ENCODE measurements at places on chromosomes 12 and 14.

GRCh38 chr14:90398841-90399540 lies 2.2 kb downstream of the CALM1 start:
- DNase-seq, result peak; percentile 56

DNA sequence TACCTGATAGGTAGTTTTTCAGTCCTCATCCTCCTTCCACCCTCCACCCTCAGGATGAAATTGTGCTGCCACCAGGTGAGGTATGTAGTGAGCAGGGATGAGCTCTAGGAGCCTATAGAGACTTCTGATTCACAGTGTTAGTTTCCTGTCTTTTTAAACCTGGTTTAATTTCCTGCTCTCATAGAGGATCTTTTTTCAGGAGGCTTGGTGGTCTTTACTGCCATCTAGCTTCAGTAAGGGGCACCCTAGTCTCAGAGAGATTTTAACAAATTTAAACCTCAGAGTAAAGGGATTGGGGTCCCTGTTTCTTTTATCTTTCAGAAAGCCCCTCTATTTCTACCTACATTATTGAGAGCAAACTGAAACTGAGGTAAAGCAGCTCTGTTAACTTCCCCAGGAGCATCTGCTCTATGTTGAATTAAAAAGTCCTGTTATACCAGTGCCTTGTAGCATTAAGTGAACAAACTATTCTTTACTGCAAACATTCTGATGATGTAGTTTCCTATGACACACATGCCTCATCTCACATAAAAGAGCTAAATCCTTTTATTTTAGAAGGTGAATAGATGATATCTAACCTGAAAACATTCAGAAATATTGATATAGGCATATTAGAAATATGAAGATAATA lies 172.2 kb upstream of the DDHD1 start:
- no peak for DNase-seq

DNA sequence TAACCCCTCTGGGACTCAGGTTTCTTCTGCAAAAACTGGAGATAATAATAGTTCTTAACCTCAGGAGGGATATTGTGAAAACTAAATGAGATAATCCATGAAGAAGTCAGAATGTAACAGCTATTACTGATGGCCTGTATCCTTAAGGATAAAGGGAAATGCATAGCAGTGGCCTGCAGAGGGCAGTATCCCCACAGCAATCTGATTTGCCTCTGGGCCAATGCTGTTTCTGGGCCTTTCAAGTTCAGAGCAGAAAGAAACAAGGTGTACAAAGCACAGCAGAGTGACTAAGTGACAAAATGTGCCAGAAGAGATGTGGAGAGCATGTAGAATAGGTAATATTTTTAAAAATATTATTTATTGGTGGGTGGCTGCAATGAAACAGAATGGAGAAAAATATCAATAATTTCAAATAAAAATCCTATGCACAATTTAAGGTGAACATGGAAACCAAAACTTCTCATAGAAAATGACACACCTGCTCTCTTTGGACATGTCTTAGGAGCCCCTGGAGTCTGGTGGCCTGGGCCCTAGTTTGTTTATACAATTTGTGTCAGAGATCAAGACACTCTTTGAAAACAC lies 90.3 kb downstream of the C12orf75 start:
- DNase-seq, result peak; percentile 75

- DNase-seq, result no peak
Observed at GRCh38 chr12:45532113-45532512, 197.4 kb upstream of the ARID2 start.

DNA sequence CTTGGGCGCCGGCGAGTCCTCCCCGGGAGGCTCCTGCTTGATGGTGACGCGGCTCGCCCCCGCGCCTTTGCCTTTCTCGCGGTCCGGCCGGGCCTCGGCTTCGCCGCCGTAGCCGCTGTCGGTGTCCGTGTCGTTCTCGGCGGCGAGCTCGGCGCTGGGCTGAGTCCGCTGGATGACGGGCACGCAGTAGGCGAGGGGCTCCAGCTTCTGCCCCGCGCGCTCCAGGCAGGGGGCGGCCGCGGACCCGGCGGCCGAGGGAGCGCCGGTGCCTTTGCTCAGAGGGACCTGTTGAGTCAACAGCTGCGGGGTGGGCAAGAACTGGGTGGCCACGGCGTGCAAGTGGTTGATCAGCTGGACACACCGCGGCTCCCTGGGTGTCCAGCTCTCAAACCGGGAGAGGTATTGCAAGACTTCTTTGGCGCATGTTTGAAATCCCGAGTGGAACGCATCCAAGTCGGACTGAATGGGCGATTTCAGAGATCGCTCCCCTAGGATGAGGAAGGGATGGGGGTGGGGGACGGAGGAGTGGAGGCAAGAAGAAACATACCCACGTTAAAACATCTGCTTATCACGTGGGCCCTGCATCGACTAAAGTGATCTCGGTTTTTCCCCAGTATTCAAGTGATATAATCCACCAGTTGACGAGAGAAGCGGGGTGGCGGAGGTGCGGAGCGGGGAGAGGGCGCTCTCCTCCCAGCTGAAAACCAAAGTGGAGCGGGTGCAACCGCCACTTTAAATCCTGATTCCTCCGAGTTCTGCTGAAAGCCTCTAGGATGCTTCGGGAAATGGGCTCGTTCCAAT lies 2.0 kb downstream of the BHLHE41 start:
- peak; percentile 18 for DNase-seq

DNA sequence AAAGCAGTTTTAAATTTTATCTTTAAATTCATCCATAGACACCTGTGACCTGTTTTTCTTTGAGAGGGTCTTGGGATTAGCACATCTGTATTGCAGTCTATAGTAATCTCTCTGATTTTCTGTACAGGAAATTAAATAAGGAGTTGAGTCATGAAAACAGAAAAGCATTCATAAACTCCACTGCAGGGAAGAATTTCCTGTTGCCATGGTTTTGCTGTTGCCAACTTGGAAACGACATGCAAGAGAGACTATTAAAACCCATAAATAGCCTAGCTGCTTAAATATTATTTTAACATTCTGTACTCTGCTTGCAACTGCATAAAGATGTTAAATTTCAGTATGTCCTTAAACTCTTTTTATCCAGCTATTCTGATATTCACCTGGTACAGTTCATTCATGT lies 281.0 kb upstream of the RGS6 start:
- DNase-seq, result no peak

DNA sequence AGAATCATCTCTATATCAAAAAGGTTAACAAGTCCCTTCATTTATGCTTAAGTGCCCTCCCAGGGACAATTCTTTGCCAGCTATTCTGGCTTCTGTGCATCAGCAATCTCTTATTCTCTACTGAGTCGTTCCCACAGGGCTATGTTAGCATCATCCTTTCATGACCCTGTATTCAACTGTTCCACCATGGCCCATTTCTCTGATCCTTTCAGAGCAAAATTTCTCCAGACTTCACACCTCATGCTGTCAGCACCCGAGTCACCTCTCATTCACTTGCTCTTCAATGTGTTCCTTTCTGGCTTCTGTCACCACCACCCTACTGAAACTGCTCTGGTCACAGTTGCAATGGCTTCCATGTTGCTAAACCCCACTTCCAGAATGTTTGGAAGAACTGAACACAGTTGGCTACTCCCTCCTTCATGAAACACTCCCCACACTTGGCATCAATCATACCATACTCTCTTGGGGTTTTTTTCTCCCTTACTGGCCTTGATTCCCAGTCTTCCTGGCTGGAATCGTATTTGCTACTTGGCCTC lies 159.5 kb upstream of the HMGA2 start:
- no peak for DNase-seq

GRCh38 chr12:94326727-94327126 lies 132.9 kb downstream of the CEP83 start:
- no peak for DNase-seq

DNA sequence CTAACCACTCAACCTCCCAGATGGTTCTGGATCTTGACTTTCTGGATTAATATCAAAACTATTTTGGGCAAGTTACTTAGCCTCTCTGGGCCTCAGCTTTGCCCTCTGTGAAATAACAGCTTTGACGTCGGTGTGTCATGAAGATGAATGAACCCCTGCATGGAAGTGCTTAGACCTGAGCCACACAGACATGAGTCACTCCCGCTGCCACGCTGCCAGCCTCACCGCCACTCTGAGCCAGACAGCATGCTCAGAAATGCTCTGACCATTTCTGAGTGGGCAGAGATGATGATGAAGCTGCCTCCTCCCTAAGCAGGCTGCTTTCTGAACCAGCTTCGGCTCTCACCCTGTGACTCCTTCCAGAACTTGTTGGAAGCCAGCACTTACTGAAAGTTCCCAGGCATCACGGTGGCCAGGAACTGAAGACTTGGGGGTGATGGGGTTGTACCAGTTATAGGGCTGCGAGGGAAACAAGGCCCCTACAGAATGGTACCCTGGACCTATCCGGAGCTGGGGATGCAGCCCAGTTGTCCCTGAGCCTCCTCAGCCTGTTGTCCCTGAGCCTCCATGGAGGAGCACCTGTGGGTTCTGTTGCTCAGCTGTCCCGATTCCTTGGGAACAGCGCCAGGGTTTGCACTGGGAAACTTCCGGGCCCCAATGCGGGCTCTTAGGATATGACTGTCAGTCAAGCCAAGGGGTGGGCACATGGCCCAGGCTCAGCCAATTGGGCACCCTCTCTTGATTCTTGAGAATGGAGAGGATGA lies 2.0 kb upstream of the CCDC197 start:
- no peak for DNase-seq

- DNase-seq, result peak; percentile 26
Observed at GRCh38 chr14:65153101-65153500, 50.8 kb upstream of the MAX start.

GRCh38 chr12:121026274-121027045 lies 10.2 kb upstream of the C12orf43 start:
- DNase-seq, result no peak

GRCh38 chr14:57486767-57487379 lies 6.8 kb downstream of the CCDC198 start:
- DNase-seq, result peak; percentile 64

DNA sequence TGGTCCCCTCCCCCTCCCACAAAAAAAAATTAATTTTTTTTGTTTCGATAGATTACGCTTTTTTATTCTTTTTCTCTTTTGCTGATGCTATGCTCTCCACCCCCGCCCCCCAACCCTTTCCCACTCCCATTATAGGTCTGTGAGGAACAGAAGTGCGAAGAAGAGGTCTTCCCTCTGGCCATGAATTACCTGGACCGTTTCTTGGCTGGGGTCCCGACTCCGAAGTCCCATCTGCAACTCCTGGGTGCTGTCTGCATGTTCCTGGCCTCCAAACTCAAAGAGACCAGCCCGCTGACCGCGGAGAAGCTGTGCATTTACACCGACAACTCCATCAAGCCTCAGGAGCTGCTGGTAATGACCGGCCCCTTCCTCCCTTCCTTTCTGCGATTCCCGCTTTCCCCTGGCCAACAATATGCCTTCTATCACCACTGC lies 2.3 kb downstream of the CCND2 start:
- DNase-seq, result no peak

Data from NCI-H510A treated with DMSO at 0.1 percent for 48 hours (cell line).